ENCODE measurements at places on chromosomes 1 and 21. TPM values are rescaled to one million over a fixed set of nuclear protein-coding genes. Genes with fewer than 3 reads are reported as not detected.

The SLC25A34 gene
- 57.2 TPM for total RNA-seq

The PEF1 gene
- total RNA-seq = 34.9 TPM

The KRTAP19-1 gene
- not detected for total RNA-seq

The DMAP1 gene
- 27.5 TPM for total RNA-seq

The LDLRAD1 gene
- total RNA-seq = not detected

The TGFB2 gene
- total RNA-seq = 1.6 TPM

The ENAH gene
- 80.0 TPM for total RNA-seq

The TEX38 gene
- not detected for total RNA-seq

The SLC44A5 gene
- 1.8 TPM for total RNA-seq

The DYNLT4 gene
- 1.0 TPM for total RNA-seq

The OR2L5 gene
- not detected for total RNA-seq

The OR2T1 gene
- not detected for total RNA-seq

The PADI1 gene
- not detected for total RNA-seq

The HTR1D gene
- 0.11 TPM for total RNA-seq

The CDK18 gene
- 180 TPM for total RNA-seq

The LRRIQ3 gene
- 0.49 TPM for total RNA-seq

The CXADR gene
- total RNA-seq = 25.5 TPM

The CD101 gene
- 0.38 TPM for total RNA-seq

The PRAMEF14 gene
- not detected for total RNA-seq

The DPH2 gene
- 14.8 TPM for total RNA-seq

The ADGRL2 gene
- total RNA-seq = 42.2 TPM

The CYP4X1 gene
- total RNA-seq = 1.5 TPM

The TOE1 gene
- total RNA-seq = 3.8 TPM

The CDCA8 gene
- 0.60 TPM for total RNA-seq

The KIF26B gene
- 3.8 TPM for total RNA-seq

The CRP gene
- not detected for total RNA-seq

The LHX8 gene
- not detected for total RNA-seq

The NECTIN4 gene
- total RNA-seq = not detected

The MYOG gene
- total RNA-seq = not detected

The PAPPA2 gene
- total RNA-seq = 0.35 TPM

The OR6K3 gene
- total RNA-seq = not detected

The MGST3 gene
- 628 TPM for total RNA-seq

The HTR6 gene
- not detected for total RNA-seq

The CHRM3 gene
- 0.35 TPM for total RNA-seq

The TMEM52 gene
- 1.2 TPM for total RNA-seq
